ENCODE measurements at places on chromosomes 4 and X.

DNA sequence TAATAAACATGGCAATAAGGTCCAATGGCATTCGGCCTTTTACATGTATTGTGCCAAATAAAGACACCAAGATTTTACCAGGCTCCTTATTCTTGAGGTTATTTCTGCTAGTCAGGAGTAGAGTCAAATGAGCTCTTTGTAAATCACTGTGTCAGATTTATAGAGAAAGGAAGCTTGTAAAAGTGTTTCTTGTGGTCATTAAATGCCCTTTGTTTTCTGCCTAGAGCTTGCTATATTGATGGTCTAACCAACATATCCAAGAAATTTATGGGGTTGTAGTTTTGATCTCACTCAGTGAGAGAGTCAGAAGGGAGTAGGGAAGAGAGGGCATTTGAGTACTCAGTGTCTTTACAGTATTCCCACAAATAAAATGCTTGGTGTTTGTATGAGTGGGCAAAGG is 86.2 kb upstream of the FRMPD4 start:
- DNase-seq: no peak

DNA sequence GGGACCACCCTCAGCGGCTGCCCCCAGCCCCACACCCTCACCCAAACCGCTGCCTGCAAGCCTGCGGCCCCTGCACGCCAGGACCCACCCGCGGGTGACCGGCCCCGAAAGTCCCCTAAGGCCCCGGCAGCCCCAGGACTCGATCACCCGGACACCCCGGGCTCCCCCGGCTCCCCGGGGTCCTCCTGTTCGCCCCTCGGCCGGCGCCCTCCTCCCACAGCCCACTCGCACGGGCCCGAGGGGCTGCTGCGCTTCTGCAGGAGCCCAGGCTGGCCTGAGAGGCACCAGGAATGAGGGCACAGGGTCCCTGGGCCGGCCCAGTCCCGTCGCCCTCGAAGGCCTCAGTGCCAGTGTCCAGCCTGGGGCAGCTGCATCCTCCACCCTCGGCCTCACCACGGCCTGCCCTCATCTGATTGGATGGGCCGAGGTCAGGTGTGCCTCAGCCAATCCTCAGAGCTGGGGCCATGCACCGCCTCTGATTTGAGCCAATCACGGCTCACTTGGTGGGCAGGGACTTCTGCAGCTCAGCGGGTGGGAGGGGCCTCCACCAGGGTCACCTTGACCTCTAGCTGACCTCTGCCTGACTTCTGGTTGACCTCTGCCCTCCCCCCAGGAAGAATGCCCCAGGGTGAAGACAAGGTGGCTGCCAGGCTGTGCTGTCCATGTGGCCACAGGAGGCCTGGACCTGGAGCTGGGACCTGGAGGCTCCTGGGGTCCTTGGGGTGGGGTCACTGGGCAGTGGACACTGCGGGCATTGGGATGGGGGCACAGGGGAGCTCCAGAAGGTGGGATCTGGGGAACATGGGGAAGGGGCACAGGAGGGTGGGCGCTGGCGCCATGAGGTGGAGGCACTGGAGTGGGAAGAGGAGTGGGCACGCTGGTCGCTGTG is 97.6 kb upstream of the NKX1-1 start:
- no peak for DNase-seq

DNA sequence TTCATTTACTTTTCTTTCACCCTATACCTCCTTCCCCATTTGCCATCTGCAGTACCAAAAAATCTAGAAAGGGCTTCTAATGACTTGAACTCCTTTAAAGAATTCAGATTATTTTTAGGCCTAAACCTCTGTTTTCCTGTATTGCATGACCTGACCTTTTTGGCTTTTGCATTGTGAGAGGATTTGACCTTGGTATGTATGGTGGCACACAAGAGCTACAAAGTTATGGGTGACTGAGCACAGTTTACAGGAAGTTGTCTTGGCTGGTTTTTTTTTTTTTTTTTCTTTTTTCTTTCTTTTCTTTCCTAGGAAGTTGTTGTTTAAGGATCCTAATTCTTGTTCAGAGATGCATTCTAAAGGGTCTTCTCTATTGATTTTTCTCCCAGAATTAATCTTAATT is 32.0 kb upstream of the MTMR8 start:
- DNase-seq: no peak

GRCh38 chrX:10190367-10190766 is 33.6 kb downstream of the CLCN4 start:
- no peak for DNase-seq

- DNase-seq: no peak
Observed at GRCh38 chr4:129138810-129139496, 43.0 kb downstream of the C4orf33 start.

DNA sequence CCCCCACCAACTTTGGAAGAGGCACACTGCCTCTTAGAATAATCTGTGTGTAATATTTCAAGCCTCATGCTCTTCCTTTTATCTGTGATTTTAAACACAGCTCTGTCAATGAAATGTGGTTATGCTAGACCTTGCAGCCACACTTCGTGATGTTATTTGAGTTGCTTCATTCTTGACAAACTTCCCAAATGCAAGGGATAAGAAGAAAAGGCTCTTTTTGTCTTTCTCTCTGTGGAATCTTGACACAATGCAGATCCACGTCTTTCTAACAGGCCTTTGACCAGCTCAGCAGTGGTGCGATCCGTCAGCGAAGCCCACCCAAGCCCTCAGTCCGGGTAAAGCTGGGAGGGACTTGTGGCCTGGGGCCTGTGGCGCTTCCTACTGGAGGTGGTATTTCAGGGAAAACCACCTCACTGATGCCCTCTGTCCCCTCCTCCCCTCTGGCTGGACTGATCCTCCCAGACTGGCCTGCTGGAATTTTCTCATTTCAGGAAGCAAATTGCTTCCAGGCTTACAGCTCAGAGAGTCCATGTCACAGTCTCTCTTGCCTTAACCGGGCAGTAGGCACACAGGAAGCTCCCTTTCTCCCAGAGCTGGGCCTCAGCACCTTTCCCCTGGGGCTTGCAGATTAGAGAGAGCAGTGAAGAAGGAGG is 19.5 kb upstream of the CCKAR start:
- no peak for DNase-seq

- no peak for DNase-seq
Observed at GRCh38 chr4:89898304-89898716, 3.7 kb downstream of the MMRN1 start.

DNA sequence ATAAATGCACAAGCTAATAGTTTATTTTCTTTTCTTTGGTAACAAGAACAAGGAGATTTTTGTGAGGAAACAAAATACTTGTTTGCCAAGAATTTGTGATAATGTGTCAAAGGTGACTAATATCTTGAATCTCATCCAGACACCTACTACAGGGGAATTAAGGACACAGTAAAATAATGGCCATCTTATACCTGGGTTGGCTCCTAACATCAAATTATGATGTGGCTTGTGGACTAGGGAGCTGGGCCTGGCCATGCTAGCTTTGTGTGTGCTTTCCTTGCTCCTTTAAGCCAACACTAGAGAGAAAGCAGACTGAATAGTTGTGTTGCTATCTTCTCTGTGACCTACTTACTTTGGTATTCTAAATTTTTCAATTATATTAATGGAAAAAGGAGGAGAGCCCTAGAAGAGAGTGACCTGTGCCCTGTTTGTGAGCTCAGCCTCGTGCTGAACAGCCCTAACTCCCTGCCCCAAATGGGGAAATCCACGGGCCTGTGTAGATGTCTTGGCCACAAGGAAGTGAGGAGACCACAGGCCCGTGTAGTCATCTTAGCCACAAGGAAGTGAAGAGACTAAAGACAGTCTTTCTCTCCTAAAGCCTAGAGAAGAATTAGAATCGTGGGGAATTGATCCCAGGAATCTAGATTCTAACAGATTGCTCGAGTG is 23.3 kb downstream of the ARHGAP24 start:
- DNase-seq: peak; percentile 34

- peak; percentile 61 for DNase-seq
Observed at GRCh38 chr4:118400356-118400755, 47.6 kb upstream of the PRSS12 start.

- no peak for DNase-seq
Observed at GRCh38 chr4:13966231-13967195, 339.0 kb upstream of the BOD1L1 start.

DNA sequence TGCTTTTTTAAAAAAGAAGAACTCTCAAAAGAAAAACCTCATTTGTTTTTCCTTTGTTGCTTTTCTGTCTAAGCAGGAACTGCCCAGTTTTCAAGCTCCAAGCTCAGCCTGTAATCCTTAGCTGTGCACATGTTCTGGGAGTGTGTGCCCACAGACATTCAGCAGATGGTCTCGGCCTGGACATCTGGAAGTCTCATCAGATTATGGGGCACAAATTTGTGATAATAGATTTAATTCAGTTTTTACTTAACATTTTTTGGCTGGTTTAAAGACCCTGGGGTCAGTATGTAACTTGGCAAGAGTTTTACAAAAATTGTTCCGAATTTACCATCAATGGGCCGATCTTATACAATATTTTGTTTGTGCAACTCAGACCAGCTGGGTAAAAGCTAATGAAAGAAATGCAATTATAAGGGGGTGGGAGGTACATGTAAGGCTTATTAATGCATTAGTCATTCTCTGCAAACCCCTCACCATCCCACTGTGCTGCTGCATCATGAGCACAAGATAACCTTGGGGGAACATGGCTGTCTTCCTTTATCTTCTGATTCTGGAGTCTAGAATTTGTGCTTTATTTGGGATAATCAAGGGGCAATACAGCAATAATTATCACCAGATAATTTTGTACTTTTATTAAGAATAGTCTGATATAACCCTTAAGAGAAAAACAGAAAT is 86.9 kb upstream of the PHOX2B start:
- no peak for DNase-seq

DNA sequence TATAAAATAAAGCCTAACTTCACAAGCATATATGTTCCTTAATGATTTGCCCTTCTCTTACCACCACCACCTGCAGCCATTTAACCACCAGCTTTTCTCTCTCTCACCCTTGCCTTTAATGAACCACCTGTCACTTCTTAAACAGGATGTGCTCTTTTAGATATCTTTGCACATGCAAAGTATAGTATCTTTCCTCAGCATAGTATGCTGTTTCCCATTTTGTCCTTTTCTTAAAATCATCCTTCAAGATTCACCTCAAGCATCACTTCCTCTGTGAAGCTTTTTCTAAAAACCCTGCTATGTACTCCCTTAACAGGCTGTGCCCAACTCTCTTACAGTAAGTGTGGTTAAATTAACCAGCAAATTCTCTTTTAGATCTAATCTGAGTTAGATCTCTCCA is 8.2 kb upstream of the CNOT6L start:
- DNase-seq: no peak

DNA sequence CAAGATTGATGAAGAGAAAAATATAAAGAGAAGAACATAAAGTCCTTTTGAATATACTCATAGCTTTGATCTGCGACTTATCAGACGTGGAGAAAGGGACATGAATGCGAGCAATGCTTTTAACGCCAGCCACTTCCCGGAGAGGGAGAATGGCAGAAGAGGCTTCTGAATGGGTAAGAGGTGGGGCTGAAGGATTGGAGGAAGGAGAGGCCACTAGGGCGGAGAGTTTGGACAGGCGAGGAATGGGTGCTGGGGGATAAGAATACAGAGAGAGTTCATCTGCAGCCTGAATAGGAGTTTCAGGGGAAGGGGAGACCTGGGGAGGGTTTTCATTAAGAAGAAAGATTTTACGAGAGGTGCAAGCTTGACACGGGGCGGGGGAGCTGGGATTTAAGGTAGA is 2534.9 kb downstream of the PCDH7 start:
- no peak for DNase-seq

DNA sequence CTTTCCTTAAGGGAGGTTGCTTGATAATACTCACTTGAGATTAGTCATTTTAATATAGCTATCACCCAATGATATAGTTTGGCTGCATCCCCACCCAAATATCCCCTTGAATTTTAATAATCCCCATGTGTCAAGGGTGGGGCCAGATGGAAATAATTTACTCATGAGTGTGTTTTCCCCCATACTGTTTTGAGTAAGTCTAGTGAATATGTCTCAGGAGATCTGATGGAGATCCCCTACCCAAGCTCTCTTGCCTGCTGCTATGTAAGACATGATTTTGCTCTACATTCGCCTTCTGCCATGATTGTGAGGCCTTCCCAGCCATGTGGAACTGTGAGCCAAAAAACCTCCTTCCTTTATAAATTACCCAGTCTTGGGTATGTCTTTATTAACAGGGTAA is 539.7 kb upstream of the GRID2 start:
- no peak for DNase-seq

GRCh38 chrX:26387906-26388305 is 171.9 kb downstream of the MAGEB5 start:
- DNase-seq: no peak

- no peak for DNase-seq
Observed at GRCh38 chrX:153052534-153052933, 3.7 kb upstream of the PNMA3 start.

GRCh38 chr4:67765401-67765800 is 11.2 kb upstream of the GNRHR start:
- no peak for DNase-seq

DNA sequence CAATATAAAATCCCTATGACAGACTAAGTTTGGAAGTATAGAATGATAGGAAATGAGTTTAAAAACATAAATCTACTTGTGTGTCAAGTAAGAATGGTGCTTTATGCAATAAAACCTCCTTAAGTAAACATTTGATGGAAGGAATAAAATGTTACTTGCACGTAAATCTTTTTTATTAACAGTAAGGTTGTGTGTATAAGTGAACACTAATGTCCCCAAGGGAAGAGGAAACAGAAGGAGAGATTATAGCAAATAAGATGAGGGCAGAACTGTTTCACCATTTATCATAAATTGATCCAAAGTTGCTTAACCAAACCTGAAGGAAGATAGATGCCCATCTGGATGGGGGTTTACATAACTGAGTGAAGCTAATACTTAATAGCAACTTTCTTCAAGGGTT is 86.8 kb downstream of the FRMPD4 start:
- DNase-seq: no peak

- DNase-seq: no peak
Observed at GRCh38 chr4:5893004-5893580, at the start of gene CRMP1. Gene CRMP1 (minus strand): TSS chr4:5893086. CDS start chr4:5892969, 117 bp downstream.

DNA sequence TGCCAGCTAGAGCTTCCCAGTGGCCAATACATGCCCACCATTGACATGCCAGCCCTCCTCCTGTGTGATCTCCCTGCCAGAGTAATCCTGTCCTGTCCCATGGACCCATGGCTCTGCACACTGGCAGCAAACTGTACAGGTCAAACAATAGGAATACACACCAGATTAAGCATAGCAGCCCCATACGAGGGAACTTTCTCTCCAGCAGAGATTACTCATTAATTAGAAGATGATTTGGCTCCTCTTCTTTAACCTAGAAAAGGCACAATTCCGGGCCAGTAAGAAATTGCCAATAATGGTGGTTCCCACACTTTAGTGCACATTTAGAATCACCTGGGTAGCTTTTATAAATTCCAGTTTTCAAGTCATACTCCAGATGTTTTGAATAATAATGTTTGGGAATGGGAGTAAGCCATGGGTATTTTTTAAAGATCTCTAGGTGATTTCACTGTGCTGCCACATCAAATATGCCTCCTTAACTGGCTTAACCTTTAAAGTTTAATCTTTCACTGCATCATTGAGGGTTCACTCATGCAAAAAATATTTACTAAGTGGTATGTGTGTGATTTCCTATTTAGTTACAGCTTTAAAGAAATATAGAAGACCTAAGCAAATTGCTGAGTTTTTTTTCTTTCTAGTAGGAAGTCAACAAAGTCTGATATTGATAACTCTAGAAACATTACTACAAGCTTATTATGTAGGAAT is 277.6 kb upstream of the NWD2 start:
- no peak for DNase-seq

Data from CMK (cell line).